ENCODE measurements at places on chromosomes 1 and 21.

GRCh38 chr1:16906873-16907272 is 11.1 kb downstream of the RNU1-2 start:
- no peak for DNase-seq

- no peak for DNase-seq
Measured at GRCh38 chr1:6464514-6464836, 1.5 kb downstream of the TNFRSF25 start.

GRCh38 chr1:9293533-9294404 is 1.1 kb downstream of the SPSB1 start:
- DNase-seq = no peak

- no peak for DNase-seq
Measured at GRCh38 chr1:192167911-192168700, 9.8 kb downstream of the RGS18 start.

- DNase-seq = no peak
Measured at GRCh38 chr1:20974951-20975350, 187.8 kb upstream of the HP1BP3 start.

DNA sequence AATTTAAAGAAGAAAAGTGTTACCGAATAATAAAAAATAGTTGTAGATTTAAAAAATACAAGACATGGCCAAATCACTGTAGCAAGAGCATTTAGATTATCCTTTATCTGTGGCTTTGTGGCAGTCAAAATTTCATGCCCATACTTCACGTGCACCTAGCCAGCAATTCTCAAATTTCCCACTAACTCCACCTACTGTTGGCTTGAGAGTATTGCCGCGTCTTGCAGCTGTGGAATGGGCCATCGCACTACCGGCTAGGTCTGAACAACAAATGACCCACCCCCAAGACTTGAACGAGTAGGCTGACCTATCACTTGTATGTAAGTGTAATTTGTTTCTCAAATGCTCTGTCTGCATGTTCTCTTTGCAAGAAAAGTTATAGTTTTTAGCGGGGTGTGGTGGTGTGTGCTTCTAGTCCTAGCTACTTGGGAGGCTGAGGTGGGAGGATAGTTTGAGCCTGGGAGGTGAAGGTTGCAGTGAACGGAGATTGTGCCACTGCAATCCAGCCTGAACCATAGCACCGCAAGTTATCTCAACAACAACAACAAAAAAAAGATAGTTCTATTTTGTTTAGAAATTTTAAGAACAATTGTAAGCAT is 4.1 kb downstream of the KRTAP13-4 start:
- DNase-seq = no peak

- DNase-seq = no peak
Measured at GRCh38 chr1:96559707-96560596, 161.6 kb upstream of the PTBP2 start.

GRCh38 chr1:56968878-56969495 is 3.2 kb upstream of the C8B start:
- DNase-seq = no peak

DNA sequence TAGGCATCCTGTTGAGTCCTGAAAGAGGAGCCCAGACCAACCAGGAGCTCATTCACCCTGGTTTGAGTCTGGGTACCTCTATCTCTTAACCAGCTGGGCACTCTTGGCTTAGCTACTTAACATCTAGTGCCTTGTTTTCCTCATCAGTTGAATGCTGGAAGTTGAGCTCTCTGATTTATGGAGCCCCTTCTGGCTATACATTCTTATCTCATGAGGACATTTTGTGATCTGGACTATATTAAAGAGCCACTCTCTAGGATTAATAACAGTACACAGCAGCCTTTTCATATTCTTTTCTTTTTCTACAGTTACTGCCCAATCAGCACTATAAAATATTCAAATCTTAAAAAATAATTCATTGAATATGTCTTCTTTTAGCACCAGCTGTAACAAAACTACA is 296.9 kb upstream of the RUNX1 start:
- no peak for DNase-seq

GRCh38 chr1:13892198-13892597 is 192.2 kb downstream of the PRDM2 start:
- no peak for DNase-seq

DNA sequence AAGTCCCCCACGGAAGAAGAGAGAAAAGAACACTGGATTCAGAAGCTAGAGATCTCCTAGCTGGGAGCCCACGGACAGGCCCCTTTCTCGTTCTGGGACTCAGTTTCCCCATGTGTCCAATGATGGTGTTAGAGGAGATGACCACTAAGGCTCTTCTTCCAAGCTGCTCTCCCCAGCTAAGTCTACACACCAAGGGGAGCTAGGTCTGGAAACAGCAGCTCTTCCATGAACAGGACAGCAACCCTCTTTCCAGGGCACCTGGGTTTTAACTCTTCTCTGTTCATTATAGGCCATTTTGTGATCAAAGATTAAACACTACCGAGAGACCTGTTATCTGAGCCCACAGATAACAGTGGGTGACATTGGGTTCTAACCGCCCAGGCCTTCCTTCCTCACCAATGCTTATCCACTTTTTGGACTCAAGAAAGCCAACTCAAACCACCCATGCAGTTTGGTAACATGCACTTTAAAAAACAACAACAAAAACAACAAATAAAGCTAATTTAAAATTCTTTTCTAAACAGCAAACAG is 85.9 kb downstream of the MRPL37 start:
- no peak for DNase-seq

- DNase-seq = peak; percentile 34
Measured at GRCh38 chr1:94926915-94927404, at the start of gene CNN3. Gene CNN3 (minus strand): TSS chr1:94927110. CDS start chr1:94926894, 216 bp downstream.

DNA sequence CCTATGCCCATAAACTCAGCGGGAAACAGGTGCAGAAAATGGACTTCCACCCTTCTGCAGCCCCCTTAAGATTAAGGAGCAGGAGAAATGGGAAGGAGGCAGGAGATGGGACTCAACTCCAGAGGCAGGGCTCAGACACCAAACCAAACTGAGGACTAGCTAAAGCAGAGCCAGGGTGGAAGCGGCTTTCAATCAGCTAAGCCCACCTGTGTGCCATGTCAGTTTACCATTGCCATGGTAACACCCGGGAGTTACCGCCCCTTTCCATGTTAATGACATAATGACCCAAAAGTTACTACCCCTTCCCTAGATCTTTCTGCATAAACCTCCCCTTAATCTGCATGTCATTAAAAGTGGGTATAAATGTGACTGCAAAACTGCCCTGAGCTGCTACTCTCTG is 653.5 kb downstream of the PTPRU start:
- no peak for DNase-seq
